Panc1 (cell line): ENCODE measurements at places on chromosomes 6 and 20.

- DNase-seq: no peak
These were observed 32.1 kb downstream of the TGM2 start for GRCh38 chr20:38132910-38133501.

DNA sequence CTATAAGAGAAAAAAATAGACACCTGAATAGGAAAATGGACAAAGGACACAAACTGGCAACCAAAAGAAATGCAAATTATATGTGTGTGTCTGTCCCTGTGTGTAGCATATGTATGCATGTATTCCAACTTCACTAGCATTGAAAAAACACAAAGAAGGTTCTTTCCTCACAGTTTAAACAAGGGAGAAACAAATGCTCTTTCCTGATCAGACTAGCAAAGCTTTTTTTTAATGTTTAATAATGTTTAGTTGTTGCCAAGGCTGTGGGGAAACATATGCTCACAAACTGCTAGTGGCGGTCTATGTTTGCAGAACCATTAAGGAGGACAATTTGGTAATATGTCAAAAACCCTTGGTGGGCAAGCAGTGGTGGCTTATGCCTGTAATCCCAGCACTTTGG, 22.4 kb downstream of the SMLR1 start:
- no peak for DNase-seq

GRCh38 chr6:138590796-138591709, 91.8 kb upstream of the NHSL1 start:
- DNase-seq: peak; percentile 61

DNA sequence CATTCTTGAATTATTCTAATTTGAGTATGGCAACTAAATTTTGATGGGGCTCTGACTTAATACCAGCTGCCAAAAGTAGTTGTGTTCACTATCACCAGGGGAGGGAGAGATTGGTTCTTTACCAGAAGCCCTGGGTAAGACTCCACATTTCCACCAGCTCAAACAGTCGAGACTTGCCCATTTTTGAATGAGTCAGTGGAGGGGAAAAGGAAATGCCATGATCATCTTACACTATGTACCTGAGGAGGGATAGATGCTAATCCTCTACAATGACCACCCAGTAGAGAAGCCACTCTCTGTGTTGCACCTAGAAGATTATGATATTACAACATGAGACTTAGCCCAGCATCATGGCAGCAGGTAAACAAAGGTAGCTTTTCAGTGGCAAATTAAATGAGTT, 77.0 kb upstream of the SGK1 start:
- no peak for DNase-seq

DNA sequence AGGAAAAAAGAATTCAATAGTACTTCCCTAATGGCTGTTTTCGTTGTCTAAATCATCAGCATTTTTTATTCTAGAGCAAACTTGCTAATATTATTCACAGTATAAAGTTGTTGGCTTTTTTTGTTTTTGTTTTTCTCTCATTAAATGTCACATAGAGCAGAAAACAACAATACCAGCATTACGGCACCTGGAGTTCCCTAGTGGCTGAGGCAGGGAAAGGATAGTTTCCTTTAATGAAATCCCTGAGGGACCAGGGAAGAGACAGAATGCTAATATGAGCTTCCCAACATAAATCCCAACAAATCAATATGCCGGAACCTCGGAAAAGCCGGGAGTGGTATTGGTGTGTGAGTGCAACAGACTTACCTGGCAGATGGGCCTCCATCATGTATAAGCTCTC, 235.2 kb upstream of the ASCC3 start:
- DNase-seq: no peak

DNA sequence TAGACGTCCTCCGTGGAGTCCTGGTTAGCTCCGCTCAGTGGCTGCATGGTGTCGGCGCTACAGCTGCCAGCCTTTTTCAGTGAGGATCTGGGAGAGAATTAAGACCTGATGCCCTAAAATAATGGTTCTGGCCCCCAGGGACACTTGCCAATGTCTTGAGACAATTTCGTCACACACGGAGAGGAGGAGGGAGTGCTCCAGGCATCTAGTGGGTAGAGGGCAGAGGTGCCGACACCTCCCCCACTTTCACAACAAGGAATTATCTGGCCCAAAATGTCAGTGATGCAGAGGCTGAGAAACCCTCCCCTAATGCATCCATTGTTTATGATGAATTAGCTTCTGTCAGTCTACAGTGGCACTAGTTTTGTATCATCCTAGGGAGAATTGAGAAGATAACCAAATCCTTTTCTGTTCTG, 24.4 kb downstream of the TMEM181 start:
- DNase-seq: no peak
